ENCODE measurements at places on chromosomes 2 and 18.

DNA sequence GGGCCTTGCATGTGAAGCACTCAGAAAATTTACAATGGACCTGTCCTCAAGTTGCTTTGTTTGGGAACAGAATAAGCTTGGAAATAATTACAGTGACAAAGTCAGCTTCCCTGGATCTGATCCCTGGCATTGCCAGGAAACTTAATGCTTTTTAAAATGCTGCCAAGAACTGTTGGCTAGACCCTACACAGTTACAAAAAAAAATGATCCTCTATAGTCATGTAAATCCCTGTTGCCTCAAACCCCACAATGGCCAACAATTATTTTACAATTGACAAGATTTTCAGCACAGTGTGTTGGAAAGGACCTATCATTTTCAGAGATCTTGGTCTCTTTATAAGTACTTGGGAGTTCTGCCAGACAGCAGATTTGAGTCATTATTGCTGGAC is 470.4 kb upstream of the ACVR2A start:
- no peak for DNase-seq

DNA sequence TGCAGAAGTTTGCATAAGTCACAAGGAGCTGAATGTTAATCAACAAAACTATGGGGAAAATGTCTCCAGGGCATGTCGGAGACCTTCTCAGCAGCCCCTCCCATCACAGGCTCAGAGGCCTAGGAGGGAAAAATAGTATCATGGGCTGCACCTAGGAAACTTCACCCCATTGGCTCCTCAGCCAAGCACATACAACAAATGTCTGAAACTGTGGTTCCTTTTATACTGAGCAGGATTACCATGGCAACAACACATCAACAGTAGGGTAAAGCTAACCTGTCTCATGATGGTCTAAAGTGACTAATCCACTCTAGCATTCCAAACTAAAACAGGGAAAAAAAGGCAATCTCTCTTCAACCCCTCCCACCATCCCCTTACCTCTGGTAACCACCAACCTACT is 3.2 kb upstream of the NEMP2 start:
- no peak for DNase-seq

DNA sequence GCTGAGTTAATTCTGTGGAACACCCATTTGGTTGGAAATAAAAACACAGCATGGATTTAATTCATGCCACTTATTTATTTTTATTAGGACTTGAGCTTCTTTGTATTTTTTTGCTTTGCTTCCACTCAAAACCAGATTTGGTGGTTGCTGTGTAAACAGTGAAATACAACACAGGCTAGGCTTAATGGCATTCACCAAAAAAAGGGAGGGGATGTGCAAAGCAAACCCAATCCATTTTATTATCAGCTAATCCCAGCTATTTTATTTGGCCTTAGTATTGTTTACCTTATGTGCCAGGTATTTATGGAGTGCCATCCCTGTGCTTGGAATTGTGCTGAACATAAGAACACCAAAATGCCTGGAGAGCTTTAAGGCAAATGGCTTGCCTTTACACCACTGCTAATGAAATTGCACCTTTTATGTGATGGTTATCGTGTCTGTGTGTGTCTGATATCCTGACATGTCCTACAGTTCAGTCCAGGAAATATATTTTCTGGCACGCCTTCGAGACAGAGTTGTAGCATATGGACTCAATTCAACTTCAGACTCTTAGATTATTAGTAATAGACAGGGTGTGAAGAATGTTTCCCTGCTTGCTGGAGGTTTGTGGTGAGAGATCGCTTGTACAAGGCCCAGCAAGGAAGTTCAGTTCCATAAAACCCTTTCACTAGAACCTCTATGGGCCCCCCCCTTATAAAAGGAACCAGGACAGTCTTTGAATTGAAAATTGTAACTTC is 99.6 kb downstream of the PRPF40A start:
- DNase-seq, result no peak

DNA sequence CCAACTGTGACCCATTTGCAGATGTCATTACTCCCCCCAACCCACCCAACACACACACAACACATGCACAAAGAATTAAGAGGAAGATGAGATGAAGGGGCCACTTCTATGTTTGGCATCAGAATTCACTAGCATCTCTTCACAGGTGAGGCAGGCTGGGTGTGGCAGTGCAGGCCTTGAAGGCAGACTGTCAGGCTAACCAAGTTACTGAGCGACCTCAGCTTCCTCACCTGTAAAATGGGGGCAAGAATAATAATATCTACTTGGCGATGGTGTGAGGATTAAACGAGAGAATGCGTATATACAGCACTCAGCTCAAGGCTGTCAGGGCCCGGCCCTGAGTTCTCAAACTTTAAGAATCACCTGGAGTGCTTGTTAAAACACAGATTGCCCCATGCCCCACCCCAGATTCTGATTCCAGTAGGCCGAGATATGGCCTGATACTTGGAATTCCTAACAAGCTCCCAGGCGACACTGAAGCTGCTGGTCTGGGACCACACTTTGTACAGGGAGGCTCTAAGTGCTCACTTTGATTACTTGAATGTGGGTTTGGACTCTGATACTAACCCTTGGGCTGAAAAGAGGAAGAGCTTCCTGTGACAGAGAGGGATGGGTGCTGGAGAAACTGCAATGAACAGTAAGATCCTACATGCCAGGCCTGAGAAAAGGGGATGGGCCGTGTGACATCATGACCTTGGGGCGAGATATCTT is 1.1 kb downstream of the ACTG2 start:
- no peak for DNase-seq

GRCh38 chr2:106311041-106311370 is 116.9 kb upstream of the UXS1 start:
- DNase-seq, result no peak

DNA sequence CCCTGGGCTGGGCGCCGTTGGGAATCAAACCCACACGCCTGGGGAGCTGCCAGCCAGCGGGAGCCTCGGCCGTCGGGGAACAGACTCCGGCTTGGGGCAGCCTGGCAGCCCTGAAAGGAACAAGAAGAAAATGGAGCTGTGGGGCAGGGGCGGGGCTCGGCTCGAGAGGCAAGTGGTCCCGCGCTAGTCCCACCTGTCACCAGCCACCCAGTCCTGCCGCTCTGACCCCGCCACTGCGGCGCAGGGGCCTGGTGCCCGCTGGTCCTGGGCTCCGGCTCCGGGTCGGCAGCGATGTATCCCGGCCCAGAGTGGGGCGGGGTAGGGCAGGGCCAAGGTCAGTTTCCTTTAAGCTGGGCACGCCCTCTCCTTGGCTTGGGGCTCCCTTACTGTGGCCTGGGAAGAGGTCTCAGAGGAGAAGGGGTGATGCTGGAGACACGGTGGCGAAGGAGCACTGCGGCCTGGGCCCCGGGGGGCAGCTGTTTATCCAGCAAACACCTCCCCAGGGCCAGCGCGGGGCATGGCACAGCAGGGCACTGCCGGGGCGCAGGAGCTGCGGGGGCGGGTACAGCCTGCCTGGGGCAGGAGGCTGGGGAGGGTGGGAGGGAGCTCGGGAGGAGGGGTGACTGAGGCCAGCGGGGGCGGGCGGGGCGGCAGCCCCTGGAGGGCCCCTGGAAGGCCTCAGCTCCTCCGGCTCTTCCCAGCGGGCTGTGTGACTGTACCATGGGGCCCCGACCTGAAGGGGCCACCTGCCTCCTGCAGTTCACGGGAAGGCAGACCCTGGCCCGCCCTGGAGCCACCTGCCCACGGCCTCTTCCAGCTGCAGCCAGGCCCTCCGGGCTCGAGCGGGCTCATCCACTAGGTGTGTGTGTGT is 15.6 kb downstream of the ODC1 start:
- DNase-seq, result no peak

DNA sequence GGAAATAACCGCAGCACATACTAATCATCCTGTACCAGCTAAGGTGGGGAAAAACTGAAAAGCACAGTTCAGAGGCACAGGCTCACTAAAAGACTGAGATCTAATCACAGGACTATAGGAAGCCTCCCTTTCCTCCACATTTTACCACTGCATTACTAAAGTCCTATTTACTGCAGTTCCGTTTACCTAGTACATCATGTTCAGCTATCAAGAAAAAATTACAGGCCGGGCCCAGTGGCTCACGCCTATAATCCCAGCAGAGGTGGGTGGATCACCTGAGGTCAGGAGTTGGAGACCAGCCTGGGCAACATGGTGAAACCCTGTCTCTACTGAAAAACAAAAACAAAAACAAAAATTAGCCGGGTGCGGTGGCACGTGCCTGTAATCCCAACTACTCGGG is 11.0 kb upstream of the NBEAL1 start:
- no peak for DNase-seq

GRCh38 chr2:6933911-6934310 is 16.7 kb downstream of the RNF144A start:
- DNase-seq, result no peak

DNA sequence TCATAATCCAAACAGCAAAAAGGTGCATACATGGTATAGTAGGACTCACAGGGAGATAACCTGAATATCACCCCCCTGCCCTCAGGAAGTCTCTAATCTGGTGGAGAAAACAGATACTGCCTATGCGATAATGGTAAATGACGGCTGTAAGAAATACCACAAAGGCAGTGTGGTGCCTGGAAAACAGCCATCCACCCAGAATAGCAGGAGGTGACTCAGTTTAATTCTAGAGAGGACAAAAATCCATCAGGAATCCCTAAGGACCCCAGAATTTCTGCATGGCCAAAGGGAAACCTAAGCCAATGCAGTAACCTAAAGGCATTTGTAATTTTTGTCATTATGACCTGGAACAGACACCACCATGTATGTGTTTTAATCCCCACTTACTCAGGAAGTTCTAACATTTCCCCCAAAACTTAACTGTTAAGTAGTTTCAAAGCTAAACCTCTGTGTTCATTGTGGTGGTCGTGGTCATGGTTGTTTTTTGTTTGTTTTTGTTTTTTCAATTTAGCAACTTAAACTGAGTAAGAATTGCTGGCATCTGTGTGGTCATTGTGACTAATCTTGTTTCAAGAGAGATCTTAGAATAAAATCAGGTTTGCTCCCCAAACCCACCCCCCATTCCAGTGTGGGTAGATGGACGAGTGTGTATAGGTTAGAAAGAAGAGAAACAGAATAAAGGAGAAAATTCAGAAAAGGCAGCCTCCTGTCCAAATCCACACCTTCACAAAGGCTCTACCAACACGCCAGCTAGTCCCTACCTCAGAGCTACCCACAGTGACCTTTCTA is 121.5 kb upstream of the CDCA7 start:
- no peak for DNase-seq

- DNase-seq, result no peak
Observed at GRCh38 chr2:65634304-65634703, 201.9 kb upstream of the SPRED2 start.

DNA sequence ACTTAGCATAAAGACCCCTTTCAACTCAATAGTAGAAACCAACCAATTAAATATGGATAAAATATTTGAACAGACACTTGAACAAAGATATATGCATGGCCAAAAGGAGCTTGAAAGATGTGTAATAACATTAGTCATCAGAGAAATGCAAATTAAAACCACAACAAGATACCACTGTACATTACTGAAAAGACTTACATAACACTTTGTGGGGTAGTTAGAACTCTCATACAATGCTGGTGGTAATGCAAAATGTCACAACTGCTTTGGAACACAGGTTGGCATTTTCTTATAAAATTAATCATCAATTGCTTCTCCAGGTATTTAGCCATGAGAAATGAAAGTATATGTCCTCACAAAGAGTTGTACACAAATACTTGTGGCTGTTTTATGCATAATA is 60.7 kb downstream of the TTC27 start:
- no peak for DNase-seq

GRCh38 chr2:78077633-78078032 is 555.5 kb upstream of the LRRTM4 start:
- DNase-seq, result no peak

DNA sequence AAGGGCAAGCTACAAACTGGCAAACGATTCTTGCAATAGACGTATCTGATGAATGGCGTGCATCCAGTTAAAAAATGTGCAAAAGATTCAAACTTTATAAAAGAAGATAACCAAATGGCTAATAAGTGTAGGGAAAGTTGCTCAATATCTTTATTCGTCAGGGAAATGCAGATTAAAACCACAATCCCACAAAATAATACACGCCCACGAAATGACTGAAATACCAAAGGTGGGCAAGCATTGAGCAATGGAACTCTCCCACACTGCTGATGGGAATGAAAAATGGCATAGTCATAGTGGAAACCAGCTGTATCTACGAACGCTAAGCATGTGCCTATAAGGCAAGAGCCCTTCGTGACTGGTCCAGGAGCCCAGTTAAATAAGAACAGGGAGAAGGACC is 168.6 kb upstream of the SIX2 start:
- no peak for DNase-seq

- DNase-seq, result no peak
Observed at GRCh38 chr18:44500808-44501610, 179.7 kb upstream of the SETBP1 start.

GRCh38 chr2:118906186-118906585 is 35.8 kb upstream of the MARCO start:
- DNase-seq, result no peak

GRCh38 chr2:19609266-19609665 is 250.8 kb upstream of the OSR1 start:
- no peak for DNase-seq

GRCh38 chr2:172829229-172829628 is 93.6 kb downstream of the RAPGEF4 start:
- no peak for DNase-seq

GRCh38 chr2:29700560-29700959 is 220.8 kb downstream of the ALK start:
- DNase-seq, result no peak

- no peak for DNase-seq
Observed at GRCh38 chr2:160892204-160892603, 268.0 kb upstream of the TANK start.

DNA sequence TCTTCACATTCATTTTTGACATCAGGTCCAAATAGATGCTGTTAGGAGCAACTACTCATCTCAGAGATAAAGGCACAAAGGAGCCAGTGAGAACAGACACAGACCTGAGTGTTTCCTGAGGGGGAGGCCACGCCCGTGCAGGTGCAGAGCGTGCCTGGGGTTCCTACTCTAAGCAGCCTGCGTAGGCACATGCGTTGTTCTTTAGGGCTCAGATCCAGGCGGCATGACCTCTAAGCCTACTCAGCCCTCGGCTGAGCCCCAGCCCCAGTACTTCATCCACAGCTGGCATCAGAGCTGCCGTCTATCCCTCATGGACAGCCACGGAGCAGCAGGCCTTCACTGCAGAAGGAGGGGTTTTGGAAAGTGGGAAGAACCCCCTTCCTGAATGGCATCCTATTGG is 54.9 kb upstream of the PXDN start:
- DNase-seq, result no peak

- no peak for DNase-seq
Observed at GRCh38 chr2:149068225-149068995, 29.9 kb downstream of the LYPD6B start.

Measured in activated CD8-positive, alpha-beta memory T cell treated with anti-CD3 and anti-CD28 coated beads for 1 hour (primary cell).